SW 1271 (cell line): ENCODE measurements at places on chromosomes 6 and 20.

DNA sequence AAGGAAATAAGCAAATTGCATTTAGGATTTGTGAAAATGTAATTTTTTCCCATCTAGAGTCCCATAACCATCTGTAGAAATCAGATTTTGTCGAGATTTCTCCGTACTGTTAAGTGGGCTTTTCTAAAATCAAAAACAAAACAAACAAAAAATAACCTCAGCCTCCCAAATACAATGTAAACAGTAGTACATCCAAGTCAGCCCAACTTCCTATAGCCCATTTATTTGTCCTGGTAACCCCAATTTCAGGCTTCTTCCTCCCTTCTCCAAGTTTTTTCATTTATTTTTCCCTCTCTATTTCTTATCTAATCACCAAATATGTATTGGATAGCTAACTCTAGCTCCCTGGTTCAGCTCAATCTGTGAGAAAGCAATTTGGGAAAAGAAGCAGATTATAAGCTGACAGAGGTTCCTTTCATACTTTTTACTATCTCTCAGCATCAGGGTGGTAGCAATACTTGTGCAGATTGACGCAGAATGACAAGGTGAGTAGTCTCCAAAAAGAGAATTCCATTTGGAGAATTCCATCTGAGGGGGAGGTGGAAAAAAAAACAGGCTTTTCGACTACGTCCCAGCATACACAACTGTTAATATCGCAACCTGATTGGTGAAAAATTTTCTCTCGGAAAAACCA is 132.6 kb upstream of the BTN3A2 start:
- DNase-seq, result no peak

GRCh38 chr20:63737945-63738686 is 1.5 kb upstream of the SLC2A4RG start:
- DNase-seq, result no peak

GRCh38 chr20:9889270-9889981 is 50.5 kb upstream of the PAK5 start:
- peak; percentile 41 for DNase-seq

DNA sequence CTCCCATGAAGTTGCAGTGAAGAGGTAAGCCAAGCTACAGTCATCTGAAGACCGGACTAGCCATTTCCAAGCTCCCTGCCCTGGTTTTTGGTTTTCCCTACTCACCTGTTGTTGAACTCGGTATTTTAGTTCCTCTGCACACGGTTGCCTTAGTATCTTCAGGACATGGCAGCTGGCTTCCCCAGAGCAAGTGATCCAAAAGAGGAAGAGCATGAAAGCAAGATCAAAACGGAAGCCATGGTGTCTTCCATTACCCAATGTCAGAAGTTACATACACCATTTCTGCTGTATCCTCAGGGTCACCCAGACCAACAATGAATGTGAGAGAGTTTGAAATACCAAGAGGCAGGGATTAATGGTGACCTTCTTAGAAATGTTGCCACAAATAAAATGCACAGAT is 276.6 kb upstream of the CNR1 start:
- no peak for DNase-seq

DNA sequence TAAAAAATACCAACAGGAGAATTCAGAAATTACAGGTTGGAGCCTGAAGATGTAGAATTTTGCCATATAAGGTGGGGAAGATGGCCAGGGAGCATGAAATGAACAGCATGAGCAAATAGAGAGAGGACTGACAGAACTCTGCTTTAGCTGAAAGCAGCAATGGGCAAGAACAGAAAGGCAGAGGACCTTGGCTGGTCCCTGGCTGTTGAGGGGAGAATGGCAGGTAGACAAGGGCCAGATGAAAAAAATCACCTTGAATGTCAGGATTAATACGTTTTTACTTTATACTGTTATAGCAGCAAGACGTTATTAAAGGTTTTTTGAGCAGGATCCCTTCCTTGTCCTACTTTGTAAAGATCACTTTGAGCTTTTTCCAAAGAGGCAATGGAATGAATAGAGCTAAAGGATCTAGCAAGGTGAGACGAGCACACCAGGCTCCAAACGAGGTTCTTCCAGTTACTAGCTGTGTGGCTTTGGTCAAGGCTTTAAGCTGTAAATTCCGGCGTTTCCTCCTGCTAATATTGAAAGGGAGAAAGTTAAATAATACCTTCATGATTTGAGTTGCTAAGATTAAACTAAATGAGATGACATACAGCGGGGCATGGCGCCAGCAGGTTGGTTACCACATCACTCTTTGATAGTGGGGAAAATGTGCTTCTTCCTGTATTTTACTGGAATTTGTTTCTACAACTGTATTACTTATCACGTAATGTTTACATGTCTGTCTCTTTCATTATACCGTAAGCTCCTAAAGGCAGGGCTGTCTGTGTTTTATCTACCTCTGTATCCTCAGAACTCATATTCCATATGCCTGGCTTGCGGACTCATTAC is 776 bp downstream of the PPIL1 start:
- peak; percentile 39 for DNase-seq

- DNase-seq, result no peak
These were observed 25.8 kb downstream of the SLC2A12 start for GRCh38 chr6:134026597-134026996.

DNA sequence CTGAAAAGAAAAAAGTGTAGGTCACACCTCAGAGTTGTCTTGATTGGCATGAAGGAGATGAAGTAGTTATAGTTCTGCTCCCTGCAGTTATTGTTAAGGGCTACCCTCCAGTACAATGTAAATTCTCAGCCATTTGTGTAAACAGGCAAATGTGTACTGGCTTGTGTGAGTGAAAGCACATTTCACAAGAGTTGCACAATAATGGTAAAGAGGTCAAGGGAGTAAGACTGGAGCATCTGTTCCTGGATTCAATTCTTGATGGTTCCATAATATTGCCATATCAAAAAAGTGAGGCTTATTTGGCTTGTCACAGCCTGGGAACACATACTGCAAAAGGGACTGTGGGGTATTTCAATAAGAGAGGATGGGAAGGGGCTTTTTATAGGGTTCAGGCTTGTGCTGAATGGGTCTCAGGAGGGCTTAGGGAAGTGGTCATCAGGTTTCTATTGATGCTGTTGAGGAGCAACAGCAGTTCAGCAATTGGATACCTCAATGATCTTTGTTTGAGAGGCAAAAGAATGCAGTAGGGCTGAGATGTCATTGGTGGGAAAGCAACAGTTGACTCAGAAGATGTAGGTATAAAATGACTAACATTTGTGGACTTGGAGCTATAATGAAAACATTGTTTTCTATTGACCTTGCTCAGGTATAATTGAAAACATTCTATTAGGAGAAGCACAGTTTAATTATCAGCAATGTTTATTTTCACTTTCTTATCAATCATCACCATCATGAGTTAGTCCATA is 402.6 kb downstream of the BCKDHB start:
- DNase-seq, result no peak

GRCh38 chr6:112150363-112150762 is 63.0 kb downstream of the FAM229B start:
- no peak for DNase-seq

GRCh38 chr20:48489656-48490055 is 338.1 kb downstream of the PREX1 start:
- DNase-seq, result no peak

DNA sequence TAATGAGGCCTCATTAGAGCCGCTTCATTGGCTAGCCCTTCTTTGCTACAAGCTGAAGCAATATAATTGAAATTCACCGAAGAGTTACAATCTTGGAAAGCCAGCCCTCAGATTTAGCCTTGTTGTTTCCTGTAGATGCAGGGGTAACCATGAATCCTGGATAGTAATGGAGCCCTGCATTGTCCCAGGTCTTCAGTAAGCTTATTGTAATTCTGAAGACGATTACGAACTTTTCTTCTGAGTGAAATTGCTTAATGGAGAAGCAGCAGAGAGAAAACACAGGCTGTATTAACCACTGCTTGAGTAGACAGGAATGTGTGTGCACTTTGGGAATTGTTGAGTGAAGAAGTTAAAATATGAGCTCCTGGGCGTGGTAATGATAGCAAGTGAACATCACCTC is 26.3 kb upstream of the NAA20 start:
- DNase-seq, result no peak

GRCh38 chr6:168601111-168601510 is 160.1 kb downstream of the SMOC2 start:
- DNase-seq, result no peak

DNA sequence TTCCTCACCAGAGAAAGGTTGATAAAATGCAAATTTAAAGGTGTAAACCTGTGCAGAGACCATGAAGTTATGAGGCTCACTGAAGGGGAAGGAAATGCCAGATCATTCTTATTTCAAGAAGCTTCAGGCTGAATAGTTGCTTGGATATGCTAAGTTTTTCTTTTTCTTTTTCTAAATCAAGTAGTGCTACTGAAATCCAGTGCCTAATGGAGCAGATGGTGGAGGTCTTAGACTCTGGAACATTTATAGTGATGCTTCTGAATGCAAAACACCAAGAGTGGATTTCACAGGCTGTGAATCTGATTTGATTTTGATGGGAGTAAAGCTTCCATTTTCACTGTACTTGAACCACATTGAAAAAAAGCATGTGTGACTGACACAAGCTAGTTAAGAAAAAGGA is 151.2 kb upstream of the BEND3 start:
- no peak for DNase-seq

DNA sequence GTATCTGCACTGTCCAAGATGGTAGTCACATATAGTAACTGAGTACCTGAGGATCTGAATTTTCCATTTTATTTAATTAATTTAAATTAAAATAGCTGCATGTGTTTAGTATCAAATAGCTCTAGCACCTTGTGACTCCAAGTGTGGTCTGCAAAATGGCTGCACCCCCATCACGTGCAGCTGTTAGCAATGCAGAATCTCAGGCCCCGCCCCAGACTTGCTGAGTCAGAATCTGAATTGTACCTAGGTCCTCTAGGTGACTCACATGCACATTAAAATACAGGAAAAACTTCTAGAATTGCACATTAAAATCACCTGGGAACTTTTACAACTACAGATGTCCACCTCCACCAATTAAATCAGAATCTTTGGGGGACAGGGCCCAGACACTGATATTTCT is 19.2 kb upstream of the FAM83C start:
- peak; percentile 91 for DNase-seq

- no peak for DNase-seq
These were observed 350.9 kb downstream of the SMOC2 start for GRCh38 chr6:168791917-168792316.

GRCh38 chr6:110440026-110440425 is 24.7 kb upstream of the DDO start:
- DNase-seq, result no peak

GRCh38 chr20:1951436-1952115 is 42.3 kb downstream of the PDYN start:
- no peak for DNase-seq

DNA sequence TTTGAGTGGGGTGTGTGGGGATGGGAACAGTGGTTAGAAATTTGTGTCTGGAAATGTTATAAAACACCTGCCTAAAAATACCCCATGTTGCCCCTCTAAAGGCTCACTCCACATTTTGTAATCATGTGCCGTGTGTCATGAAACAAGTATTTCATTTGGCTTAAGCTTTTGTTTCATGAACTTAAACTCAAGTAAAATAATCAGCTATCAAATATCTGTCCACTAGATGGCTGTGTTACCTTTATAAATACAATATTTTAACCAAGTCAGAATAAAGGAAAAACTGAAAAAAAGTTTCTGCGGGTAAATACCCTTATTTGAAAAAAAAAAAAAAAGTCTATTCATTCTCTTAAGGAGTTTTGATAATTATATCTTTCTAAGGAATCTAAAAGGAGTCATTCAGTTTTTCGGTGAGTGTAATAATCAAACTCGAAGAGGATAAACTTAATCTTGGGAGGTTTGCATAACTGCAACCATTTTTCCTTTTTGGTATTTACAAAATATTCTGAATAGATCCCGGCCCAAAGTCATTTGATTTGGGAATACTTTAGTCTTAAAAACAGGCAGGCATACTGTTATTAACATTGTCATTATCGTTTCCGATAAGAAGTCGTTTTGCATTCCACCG is 29.9 kb upstream of the MTRF1L start:
- peak; percentile 64 for DNase-seq

- DNase-seq, result no peak
These were observed 563.8 kb downstream of the COL12A1 start for GRCh38 chr6:74642101-74642500.

DNA sequence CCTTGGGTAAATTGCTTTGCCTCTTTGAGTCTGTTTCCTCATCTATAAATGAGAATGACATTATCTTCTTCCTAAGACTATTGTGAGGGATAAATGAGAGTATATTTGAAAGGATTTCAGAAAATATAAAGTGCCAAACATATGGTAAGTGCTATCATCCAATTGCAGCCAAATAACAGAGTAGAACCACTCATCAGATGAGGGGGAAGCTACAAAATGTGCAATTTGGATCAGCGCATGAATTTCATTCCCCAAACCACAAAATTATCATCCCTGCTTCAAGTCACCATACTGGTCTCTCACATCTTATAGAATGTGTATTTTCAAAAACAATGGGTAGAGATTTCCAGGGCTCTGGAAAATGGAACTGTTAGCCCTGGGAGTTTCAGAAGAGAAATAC is 158.5 kb downstream of the ARHGAP18 start:
- DNase-seq, result no peak

- DNase-seq, result no peak
These were observed 235.4 kb upstream of the BTBD3 start for GRCh38 chr20:11682285-11682684.

- no peak for DNase-seq
These were observed 14.3 kb upstream of the MRAP2 start for GRCh38 chr6:84019141-84019841.

GRCh38 chr6:6697620-6698019 is 109.1 kb downstream of the LY86 start:
- no peak for DNase-seq

- DNase-seq, result peak; percentile 31
These were observed 16.1 kb upstream of the ZNF292 start for GRCh38 chr6:87139236-87139635.

DNA sequence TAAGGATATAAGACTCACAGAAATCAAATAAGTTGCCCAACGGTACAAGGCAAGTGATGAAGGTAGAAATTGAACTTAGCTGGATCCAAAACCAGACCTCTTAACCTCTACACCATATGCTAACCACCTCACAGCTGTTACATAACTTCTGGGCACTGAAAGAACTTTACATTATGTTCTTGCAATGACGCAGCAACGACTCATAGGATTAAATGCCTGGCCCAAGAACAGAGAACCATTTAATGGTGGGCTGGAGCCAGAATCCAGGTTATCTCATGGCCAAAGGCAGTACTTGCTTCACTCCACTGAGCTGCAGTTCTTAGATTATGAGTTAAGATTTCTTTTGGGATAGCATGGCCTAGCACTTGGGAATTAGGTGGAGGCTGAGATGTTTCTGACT is 4.4 kb downstream of the TRMT6 start:
- DNase-seq, result peak; percentile 44

DNA sequence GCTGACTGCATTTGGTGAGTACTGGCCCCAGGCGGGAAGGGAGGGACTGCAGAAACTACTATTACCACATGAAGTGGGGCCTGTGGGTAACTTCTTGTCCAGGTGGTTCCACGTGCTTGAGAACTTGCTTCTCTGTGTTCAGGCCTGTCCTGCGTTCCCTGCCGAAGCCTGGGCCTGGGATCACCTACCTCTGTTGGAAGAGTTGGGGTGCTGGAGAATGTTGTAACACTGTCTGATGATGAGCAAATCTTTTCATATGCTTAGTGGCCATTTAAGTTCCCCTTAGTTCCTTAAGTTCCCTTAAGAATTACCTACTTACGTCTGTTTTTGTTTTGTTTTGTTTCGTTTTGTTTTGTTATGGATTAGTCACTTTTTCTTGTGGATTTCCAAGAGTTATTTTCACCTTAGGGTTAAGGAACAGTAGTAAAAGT is 154.4 kb downstream of the DTNBP1 start:
- no peak for DNase-seq
